KBM-7 (cell line): ENCODE measurements at places on chromosomes 4 and X.

DNA sequence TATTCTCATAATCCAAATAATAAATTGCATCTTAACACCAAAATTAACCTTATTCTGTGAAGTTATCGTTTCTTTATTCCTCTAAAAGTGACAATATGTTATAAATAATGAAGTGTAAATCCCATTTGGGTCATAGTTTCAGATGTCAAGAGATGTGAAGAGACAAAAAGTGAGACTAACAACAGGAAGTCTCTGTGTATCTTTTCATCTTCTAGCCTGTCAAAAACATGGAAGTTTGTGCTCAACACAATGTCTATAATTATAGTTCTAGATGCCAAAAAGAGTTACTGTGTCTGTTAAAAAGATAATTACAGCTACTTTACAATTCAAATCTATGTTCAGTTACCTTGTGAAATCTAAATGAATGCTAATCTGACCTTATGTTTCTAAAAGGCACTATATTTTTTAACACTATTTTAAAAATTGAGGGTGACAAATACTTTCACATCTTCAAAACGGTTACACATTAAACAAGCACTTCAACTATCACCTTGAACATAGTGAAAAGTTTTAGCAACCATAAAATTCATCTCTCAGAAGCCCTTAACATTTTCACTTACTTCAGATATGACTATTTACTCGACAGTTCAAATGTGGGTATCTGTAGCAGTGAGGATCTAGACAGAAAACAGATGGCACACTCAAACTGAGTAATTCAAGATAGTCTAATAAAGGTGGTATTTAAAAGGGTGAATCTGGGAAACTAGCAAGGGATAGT is 509.8 kb downstream of the ARAP2 start:
- DNase-seq = no peak

GRCh38 chr4:184074677-184075388 is 142.8 kb downstream of the ENPP6 start:
- DNase-seq = no peak

DNA sequence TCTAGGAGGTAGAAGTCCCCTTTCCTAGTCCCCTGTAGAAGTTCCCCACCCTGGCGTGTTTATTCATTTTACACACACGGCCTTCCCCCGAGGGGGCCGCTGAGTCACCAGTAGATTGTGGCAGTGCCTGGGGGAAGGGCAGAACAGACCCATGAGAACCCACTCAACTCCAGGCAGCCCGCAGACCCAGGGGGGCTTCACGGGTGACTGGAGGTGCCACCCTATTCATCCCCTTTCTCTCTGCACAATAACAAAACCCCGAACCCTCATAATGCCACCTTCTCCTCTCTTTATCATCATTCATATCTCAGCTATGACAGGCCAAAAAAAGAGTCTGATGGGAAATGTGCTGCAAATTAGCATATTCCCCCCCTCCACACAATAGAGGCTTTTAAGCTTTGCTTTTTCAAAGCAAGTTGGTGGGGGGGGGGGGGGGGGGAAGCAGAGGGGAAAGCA is 20.4 kb upstream of the GPM6B start:
- DNase-seq = no peak

DNA sequence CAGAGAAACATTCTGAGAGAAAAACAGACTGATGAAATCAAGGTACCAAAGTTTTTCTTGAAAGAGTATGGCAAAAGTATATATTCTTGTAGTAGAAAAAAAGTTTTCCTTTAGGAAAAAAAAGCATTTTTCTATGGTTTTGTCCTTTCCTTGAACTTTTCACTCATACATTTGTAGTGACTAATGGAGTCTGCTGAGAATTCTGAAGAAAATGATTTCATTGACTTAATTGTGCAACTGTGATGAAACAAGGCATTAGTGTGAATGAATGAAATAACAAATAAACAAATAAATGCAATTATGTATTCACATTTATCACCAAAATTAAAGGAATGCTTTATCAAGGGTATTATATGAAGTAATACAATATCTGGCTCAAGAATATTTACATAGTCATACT is 5.7 kb downstream of the CSN1S1 start:
- no peak for DNase-seq

DNA sequence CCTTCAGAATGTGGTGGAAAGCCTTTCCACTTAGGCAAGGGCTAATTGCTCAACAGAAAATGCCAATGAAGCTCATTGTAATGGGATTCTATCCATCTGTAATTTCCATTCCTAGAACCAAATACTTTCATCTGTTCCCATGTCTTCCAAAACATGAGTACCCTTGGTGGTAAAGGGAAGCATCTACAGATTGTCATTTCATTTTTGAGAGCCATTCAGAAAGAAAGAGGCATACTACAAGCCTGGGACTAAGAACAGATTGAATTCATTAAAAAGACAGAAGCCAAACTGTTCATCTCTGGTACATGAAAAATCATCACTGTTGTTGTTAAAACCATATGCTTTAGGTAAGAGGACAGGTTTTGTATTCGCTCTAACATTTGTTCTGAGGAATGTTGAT is 43.6 kb upstream of the DCTD start:
- no peak for DNase-seq

GRCh38 chrX:150421816-150422215 is 58.7 kb downstream of the MAMLD1 start:
- DNase-seq = no peak

DNA sequence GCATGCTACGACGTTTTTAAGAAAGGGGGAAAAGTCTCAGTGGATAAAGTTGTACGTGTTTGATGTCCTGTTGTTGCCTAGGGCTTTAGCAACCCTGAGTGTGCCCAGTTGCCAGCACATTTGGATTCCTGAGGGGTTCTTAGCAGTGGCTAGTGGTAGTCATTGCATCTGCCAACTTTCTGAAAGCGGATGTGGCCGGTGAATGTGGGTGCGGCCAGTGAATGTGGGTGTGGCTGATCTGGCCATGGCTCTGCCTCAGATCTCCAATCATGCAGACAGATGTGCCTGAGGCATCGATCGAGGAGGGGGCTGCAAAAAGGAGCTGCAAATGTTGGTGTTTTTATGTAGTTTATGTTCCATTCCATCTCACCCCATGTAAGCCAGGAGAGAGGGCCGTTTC is 41.5 kb upstream of the FAT1 start:
- DNase-seq = no peak

DNA sequence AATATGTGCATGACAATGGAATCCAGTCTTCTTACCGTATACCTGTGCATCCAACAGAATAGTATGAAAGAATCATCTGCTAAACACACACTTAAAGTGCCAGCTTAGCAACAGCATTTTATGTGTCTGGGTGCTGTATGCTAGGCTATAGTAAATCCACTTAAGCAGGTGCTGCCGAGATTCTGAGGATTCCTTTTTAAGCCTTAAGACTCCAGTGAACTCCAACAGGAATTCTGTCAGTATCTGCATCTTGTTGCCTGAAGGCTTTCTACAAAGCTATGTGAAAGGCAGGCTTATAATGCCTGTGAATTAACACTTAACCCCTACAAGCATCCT is 1076.4 kb upstream of the PABPC4L start:
- no peak for DNase-seq
